ENCODE measurements at places on chromosomes 2 and 18.

DNA sequence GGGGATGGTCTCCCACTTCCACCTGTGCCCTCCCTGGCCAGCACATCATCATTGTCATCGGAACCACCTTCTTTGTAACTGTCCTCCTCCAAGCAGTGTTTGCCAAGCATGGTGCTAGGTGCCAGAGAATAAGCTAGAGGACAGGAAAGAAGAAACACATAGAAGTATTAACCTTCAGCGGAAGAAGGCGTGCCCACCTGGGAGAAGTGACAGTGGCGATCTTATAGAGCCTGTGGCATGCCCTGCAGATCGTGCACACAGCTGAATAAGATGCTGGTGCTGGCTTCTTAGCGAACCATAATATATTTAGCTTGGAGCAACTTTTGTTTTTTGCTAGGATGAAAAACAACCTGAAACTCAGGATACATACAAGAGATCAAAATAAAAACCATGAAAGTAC, 148.0 kb downstream of the FAM210A start:
- DNase-seq: no peak

GRCh38 chr2:45872211-45872610, 220.7 kb downstream of the PRKCE start:
- no peak for DNase-seq

- no peak for DNase-seq
Measured at GRCh38 chr2:120632796-120633646, 102.6 kb upstream of the GLI2 start.

DNA sequence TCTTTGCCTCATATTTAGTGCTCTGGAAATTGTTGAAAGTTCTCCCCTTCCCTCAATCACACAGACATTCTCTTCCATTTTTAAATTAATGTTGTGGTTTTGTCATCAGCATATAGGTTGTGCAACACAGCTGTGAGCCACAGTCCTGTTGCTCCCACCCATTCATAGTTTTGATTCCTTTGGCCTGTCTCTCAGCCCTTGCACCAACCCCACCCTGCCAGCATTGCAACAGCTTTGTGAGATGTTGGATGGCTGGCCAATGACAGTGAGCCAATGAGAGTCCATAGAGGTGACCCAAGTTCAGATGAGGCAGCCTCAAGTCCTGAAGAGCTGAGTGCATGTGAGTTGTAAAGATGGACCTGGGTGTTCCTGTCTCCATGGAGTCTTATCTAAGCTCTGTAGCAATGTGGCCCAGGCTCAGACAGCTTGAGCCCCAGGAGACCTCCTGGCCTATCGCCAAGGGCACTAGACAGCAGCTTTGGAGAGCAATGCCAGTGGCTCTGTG, 775.5 kb downstream of the RNF144A start:
- no peak for DNase-seq

DNA sequence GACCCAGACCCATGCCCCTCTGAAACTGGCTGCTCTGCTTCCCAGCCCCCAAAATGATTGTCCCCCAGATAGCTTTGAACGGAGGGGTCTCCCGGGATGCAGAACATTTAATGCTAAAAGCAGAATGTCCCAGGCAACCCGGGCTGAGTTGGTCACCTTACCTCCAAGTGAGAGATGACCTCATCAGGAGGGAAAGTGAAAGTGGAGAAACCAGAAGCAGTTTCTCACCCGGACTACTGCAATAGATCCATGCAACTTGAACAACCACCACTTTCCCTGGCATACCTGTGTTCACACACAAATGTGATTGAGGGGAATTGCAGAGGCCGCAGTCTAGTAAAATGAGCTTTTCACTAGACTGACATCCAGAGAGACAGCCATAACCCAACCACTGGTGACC, 75.3 kb upstream of the NPAS2 start:
- DNase-seq: no peak

- no peak for DNase-seq
Measured at GRCh38 chr2:29522951-29523669, 398.3 kb downstream of the ALK start.

DNA sequence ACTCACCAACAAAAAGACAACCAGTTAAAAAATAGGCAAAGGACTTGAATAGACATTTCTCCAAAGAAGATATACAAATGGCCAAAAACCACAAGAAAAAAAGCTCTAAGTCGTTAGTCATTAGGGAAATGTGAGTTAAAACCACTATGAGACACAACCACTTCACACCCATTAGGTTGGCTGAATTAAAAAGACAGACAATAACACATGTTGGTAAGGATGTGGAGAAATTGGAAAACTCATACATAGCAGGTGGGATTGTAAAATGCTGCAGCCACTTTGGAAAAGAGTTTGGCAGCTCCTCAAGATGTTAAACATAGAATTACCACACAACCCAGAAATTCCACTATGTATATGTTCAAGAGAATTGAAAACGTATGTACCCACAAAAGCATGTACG, 117.6 kb upstream of the SPATS2L start:
- no peak for DNase-seq

DNA sequence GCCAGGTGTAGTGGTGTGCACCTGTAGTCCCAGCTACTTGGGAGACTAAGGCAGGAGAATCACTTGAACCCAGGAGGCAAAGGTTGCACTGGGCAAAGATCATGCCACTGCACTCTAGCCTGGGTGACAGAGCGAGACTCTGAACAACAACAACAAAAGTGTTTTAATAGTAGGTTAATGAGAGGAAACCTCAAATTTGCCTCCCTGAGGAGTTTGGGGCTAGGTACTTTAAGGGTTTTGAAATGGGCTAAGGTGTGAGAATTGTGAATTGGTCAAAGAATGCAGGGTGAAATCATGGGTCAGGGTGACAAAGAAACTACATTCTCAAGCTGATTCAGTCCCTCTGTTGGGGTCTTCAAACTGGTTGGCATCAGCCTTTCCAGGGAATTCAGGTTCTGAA, 60.7 kb upstream of the BOD1L2 start:
- no peak for DNase-seq

- DNase-seq: no peak
Measured at GRCh38 chr18:35071819-35072247, 30.6 kb downstream of the MAPRE2 start.

- DNase-seq: no peak
Measured at GRCh38 chr2:164793529-164793928, 48.1 kb downstream of the COBLL1 start.

GRCh38 chr18:50696436-50696835, 123.4 kb downstream of the MRO start:
- DNase-seq: no peak

- DNase-seq: no peak
Measured at GRCh38 chr2:171176516-171176915, 15.8 kb upstream of the TLK1 start.

- DNase-seq: no peak
Measured at GRCh38 chr2:200365209-200365608, 58.7 kb downstream of the SPATS2L start.

DNA sequence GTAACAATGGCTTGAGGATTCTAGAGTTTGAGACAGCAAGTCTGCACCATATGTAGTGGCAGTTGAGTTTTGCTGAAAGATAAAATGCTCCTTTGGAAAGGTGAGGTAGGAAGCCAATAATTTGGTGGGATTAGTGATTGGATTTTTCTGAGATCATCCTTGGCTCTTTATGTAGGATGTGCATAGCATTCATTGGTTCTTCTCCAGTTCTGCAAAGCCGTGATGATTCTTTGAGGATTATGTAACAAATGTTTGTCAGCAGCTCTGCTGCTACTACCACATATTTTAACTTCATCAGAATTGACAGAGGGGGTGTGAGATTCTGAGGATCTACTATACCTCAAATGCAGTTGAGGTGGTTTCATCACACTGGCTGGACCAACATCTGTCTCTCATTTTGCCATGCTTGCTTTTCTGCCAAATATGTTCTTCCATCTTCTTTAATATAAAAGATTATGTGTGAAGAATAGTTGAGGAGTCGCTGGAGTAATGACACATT, 188.9 kb upstream of the RASGRP3 start:
- no peak for DNase-seq

GRCh38 chr18:47512056-47512455, 260.6 kb upstream of the SKOR2 start:
- DNase-seq: no peak

GRCh38 chr2:117832905-117833613, 18.6 kb downstream of the DDX18 start:
- DNase-seq: no peak

GRCh38 chr2:12173271-12173942, 427.0 kb downstream of the LPIN1 start:
- DNase-seq: no peak

- no peak for DNase-seq
Measured at GRCh38 chr2:112727276-112728028, 6.6 kb downstream of the NT5DC4 start.

DNA sequence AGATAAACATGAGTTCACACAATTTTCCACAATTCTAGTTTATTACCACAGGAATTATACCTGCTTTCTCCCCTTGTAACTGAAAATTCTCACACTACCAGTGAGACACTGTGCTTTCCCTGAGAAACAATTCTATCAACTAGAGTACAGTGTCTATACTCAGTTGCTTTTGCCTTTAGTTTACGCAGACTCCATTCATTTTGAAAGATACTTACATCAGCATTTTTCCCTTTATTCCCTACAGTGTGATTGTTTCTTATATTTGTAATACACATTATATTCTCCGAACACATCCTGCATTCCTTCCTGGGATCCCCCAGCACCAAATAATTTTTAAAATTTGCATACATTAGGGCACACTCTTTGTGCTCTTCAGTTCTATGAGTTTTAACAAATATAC, 1455.5 kb downstream of the SUCLG1 start:
- no peak for DNase-seq

- no peak for DNase-seq
Measured at GRCh38 chr2:200090683-200091082, 135.3 kb downstream of the MAIP1 start.

- DNase-seq: no peak
Measured at GRCh38 chr18:46220116-46220515, 115.9 kb downstream of the HAUS1 start.

- no peak for DNase-seq
Measured at GRCh38 chr2:206045251-206045650, 40.7 kb downstream of the INO80D start.

DNA sequence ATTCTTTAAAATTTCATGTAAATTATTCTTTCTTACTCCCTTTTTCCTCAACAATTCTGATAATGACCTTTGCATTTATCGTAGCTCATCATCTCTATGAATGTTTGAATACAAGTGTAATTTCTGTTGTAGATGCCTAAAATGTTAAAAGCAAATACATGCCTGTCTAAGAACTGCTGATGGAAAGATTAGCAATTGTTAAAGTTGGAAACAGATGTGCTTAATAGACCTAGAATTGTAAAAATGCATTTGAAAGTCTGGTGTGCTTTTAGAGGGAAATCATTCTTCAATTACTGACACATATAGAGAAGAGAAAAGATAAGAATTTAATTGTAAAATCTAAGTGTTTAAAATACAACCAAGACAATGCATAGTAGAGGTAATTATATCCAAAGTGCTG, 50.4 kb downstream of the CCDC102B start:
- DNase-seq: no peak

DNA sequence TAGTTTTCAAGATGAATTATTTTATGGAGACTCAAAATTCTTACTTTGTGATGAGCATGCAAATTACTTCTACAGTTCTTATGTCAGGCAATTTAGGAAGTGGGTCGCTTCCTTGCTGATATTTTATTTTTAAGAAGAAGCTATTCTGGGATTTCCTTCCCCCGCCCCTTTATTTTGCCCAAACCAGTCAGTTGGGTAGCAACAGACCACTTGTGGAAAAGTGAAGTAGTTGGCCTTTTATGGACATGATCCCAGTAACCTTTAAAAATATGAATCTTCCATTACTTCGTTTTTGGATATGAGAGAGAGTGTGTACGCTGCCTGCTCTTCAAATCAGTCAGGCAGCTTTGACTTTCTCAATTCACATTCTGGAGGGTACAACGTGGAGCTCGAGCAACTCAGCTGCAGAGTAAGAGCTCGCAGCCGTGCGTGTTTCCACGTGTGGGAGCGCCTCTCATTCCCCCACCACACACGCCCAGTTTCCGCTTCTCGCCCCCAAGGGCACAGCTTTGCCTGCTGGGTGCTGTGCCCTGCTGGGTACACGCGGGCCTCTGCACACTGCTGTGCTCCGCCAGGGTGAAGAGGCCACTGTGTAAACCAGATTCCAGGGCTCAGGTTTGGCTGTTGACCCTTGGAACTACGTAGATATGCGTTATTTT, 92.6 kb downstream of the ITGB1BP1 start:
- DNase-seq: no peak

DNA sequence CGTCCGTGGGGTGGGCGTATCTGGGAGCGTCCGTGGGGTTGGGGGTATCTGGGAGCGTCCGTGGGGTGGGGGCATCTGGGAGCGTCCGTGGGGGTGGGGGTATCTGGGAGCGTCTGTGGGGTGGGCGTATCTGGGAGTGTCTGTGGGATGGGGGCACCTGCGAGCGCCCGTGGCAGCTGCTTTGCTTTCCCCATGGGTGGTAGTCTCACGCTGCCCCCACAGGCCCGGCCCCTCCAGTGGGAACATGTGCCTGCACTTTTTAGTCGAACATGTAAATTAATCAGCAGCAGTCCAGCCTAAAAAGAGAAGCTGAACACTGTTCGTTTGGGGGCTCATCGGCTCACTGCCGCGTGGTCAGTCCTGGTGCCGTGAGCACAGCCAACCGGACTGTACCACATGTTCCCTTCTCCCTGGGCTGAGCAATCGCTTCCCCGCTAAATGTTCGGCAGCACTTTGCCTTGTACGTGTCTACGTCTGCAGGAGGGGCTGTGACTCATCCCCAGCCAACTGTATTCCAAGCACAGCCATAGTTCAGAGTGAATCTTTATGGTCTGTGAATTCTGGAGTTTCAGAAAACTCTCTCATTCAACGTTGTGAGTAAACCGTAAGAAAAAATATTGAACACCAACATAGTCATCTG, 271.5 kb downstream of the AGAP1 start:
- DNase-seq: no peak

GRCh38 chr2:218799990-218800389, 18.0 kb downstream of the CYP27A1 start:
- DNase-seq: no peak

GRCh38 chr18:70431203-70431624, 142.4 kb downstream of the SOCS6 start:
- no peak for DNase-seq

DNA sequence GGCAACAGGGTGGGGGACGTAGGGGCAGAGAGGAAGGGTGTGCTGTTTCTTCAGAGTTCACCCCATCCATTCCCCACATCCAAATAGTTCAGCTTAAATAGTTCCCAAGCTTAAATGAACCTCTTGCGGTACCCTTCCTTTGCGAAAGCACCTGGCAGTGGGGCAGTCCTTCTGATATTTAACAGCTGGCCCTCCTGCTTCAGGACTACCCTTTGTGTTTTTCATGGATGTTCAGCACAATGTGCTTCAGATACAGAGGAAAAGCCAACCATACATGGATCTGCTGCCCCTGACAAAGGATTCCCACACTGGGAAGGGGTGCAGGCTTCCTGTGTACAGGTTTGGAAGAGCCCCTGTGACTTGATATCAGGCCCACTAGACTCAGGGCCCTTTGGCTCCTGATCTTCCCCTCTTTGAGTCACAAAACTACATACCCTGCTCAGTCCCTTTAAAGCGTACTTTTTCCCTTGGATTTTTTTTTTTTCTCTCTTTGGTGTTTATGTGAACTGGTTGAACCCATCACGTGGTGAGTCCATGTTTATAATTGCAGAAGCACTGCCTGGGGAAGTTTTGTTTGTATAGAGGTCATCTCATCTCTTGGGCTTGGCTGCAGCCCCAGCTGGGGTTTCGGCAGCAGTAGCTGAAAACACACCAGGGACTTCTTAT, 45.3 kb upstream of the IGFBP5 start:
- no peak for DNase-seq

- no peak for DNase-seq
Measured at GRCh38 chr18:74488354-74488753, 7.8 kb upstream of the CNDP2 start.
